Amniotic stem cell (primary cell): ENCODE measurements at places on chromosomes 3 and 15.

GRCh38 chr3:185049710-185050109, 103.2 kb downstream of the C3orf70 start:
- DNase-seq = no peak

GRCh38 chr15:31155151-31155550, 53.6 kb upstream of the TRPM1 start:
- no peak for DNase-seq

DNA sequence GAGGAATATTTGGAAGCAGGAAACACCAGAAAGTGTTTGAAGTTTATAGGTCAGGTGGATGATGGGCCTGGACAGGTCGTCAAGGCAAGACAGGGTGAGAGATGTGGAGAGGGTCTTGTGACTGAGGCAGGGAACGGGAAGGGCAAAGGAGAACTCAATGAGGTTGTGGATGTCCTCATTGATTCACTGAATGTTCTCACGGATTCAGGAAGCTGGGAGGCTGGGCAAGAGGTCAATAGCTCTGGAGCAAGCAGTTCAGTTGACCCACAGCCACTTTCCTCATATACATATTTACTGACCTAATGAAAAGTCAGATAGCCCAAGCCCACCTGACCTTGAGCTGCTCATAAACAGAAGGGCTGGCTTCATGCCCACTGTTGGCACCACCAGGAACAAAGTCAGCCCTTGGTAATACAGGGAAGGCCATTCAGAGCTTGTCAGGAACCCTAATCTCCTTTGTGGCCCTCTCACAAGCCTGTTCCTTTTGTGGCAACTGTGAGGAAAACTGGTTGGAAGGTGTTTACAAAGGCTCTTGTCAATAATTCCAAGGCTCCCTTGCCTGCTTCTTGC, 31.6 kb downstream of the ARRDC4 start:
- no peak for DNase-seq

DNA sequence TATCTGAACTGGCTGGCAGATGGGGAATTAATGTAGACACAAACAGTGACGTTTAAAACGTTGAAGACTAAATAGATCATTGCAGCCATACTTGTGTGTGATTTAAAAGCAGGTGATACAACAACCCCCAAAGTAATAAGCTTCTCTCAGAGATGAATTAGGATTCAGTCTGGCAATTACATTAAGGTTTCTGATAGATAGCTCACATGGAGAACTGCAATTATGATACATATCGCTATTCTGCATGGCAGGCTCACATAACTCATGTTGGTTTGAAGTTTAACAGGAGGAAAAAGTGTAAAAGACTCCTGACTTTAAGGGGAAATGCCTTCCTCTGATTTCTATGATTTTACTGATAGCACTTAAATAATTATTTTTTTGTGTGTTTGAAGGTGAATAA, 196.9 kb downstream of the CLSTN2 start:
- DNase-seq = no peak

- DNase-seq = no peak
These were observed 70.5 kb upstream of the HEG1 start for GRCh38 chr3:125126323-125126722.

DNA sequence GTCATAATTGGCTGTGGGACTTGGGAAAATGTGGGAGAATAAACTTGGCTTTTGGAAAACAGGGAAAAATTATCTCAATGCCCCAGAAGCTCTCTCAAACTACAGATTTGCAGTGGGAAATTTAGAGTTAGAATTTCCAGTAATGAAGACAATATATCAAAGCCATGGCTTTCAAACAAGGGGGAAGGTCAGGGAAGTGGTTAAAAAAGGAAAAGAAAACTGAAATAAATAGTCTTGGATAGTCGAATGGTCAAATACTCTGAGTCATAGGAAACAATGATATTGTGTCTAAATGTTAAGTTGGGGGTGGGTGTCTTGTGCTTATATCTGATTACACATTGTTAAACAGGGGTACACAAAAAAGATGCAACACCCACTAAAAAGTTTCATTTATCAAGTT, 272.4 kb upstream of the COL8A1 start:
- DNase-seq = no peak

DNA sequence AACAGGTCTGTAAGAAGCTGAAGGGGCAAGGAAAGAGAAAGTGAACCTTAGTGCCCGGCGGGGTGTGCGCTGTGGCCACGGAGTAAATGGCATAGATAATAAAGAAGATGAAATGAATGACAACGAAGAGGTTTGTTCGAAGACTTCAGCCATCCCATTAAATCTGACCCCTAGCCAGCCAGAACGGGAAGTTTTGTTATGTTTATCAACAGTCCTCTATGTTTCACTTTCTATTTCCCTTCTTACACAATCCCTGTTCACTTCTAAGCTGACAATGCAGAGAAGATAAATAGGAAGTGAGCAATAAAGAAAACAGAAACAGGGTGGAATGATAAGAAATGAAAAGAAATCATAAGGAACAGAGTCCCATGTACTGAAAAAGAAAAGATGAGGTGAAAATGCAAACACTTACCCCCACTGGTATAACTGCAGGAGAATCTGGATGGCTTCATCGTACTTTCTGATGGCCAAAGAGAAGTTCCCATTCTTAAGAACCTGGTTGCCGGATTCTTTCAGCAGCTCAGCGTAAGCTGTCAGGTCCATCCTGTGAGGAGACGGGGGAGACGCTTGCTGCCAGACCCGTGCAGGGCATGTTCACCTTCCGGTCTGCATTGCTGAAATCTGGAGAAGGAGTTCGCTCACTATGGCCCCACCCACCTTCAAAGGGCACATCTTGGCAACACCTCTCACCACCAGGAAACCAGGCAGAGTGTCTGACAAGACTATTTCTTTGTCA, 36.8 kb downstream of the TRANK1 start:
- no peak for DNase-seq

DNA sequence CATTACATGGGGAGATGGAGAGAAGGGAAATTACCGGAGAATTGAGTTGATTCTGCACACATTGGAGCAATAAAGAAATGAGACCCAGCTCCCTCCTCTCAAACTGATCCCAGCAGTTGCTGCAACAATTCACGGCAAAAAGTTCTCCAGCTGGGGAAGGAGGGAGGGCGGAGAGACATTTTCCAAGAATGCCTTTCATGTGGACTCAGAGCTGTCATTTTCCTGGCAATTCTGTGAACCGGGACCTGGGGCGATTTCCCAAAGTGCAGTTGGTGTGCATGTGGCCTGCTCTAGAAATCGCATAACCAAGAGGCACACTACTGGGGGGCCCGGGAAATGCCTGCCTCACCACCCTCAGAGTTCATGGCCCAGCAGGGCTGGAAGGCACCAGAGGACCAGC, 48.7 kb upstream of the IREB2 start:
- no peak for DNase-seq

DNA sequence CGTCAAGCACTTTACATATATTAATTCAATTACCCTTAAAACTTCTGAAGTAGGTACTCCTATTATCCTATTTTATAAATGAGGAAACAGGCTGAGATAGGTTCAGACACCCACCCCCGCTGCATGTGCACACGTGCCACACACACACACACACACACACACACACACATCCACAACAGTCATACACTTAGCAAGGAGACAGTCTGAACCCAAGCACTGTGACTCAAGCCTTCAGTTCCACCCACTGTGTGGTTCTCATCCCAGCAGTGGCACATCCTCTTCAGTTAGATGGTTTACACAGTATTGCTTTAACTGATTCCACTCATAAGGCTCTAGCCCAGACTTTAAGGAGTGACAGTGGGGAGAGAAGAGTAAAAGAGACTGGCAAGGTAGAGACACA, 91.1 kb upstream of the FGF7 start:
- no peak for DNase-seq

GRCh38 chr15:92130244-92130643, 263.4 kb upstream of the ST8SIA2 start:
- DNase-seq = no peak

DNA sequence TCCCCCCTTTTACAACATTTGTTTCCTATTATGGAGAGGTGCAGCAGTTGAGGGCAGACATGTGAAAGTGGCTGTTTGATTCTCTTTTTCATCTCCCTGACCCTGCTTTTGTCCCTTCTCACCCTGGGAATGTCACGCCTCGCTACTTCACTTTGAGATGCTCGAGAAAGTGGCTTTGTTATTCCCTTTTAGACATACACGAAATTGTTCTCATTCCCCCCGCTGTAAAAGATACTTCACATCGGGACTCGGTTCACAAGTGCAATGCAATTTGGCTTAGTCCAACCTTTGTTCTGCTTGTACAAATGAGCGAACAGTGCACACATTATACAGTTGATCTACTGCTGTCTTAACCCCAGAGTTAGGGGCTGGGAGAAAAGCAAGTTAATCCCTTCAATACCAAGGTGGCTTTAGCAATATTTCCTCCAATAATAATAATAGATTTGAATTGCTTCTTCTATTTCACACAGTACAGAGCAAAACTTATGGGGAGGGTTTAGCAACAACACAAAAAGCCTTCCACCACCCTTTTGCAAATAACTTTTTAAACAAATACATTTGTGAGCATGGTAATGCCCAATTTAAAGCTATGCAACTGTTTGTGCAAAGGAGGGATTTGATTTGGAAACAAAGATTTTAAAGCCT, 5.7 kb upstream of the FOXB1 start:
- no peak for DNase-seq

DNA sequence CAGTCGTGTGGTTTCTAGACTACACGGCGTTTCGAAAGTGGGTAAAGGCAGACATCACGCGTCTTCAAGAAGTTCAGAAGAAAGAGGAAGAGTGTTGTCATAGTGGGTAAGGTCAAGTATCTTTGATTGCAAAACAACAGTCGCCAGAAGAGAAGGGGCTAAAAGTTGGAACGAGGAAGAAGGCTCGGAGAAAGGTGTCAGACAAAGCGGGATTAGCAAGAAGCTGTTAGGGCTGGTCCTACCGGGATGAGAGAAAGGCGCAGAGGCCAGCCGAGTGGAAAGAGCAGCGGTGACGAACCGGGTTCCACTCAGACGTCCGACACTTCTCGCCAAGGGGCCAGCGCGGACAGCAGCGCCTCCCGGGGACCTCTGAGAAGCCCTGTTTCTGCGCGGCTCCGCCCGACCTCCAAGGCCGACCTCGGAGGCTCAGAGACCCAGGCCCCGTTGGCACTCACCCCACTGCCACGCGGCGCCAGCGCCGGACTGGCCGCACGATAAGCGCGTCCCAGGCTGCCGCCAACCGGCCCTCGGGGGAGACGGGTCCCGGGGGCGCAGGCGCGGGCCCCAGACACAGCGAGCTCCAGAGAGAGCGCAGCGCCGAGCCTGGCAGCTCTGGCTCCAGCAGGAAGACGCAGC, 436 bp downstream of the ADPGK start:
- DNase-seq = no peak

DNA sequence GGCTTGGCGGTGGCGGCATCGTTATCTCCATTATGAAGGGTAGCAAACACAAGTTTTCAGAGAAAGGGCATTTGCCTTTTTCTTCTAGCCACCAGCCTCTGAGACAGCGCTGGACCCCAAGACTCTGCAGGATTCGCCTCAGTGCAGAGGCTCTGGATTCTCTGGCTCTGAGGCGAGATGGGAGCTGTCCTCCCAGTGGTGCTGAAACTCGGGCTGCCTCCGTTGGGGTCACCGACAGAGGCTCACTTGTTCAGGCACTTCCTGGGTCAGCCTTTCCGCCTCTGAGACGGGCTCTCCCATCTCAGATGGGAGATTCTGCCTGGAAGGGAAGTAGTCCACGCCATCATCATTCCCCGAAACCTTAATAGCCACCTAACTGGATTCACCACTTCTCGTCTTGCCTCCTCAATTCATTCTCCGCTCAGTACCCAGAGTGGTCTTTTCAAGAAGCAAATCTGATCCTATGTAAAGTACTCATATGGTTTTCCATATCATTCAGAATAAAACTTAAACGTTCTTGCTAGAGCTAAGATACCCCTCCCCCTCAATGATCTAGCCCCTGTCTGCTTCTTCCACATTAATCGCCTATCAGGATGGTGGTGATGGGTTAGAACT, 76.9 kb downstream of the RHCG start:
- DNase-seq = no peak

- DNase-seq = no peak
These were observed 334.0 kb upstream of the KCNMB2 start for GRCh38 chr3:178202194-178202593.

DNA sequence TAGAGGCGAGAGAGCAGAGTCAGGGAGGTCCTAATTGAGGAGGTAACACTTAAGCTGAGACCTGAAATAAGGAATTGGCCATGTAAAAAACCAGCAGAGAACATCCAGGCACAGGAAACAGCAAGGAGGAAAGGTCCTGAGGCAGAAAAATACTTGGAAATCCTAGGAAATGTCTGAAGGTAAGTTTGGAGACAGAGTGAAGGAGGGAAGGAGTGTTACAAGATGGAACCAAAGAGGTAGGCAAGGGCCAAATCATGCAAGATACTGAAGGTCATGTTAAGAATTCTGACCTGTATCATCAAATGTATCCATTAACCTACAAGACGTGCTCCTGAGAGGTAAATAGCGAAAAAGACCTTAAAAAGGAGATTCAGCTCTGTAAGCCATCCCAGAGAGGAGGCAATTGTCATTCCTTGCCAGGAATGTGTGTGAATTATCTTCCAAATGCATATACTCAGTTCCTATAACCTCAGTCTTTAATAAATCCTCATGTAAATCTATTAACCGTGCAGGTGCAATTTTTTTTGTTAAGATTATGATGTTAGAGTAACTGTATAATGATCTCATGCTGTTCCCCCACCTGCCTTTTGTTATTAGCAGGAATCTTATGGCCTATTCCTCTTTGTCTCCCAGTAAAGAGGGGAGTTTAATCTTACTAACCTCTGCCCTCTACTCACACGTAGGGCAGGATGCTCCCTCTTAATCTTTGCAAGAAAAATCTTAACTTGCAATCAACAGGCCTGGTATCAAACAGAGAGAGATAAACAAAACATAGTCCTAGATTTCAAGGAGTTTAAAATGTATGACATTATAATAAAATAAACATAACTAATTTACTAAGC, 166.9 kb downstream of the ULK4 start:
- DNase-seq = no peak

DNA sequence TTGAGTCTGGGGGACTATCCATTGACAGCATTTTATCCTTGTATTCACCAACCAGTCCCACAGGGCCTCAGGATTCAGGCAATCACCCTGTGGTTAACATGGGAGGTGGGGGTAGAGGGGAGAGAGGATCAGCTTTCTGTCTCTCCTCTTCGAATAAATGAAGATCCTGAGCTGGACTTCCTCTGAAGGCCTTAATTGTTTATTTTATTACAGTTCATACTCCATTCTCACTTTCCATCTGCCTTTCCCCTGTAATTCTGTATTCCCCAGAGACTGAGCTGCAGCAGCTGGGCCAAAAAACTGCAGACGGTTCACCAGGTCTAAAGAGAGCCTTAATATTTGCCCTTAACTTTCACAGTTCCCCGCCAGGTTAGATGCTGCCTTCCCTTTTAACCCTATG, 11.9 kb downstream of the TAGLN3 start:
- no peak for DNase-seq

DNA sequence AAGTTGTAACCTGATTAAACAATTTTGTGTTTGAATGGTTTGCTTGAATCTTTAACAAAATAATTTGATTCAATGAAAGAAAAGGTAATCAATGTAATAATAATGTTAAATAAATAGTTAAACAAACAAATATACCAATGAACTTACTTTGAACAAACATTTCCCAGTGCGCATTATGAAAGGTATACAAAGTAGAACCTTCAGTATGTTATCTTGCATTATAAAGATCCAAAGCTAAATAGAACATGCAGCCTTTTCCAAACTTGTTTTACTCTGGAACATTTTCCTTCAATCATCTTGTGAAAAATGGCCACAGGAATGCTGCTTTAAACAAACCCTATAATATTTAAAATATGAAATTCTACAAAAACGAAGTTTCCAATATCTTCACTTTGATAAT, 620.0 kb downstream of the NAALADL2 start:
- DNase-seq = no peak
